Activated naive CD8-positive, alpha-beta T cell treated with anti-CD3 and anti-CD28 coated beads for 36 hours (primary cell): ENCODE measurements at places on chromosomes 5 and 9. TPM values are rescaled to one million over a fixed set of nuclear protein-coding genes. Genes with fewer than 3 reads are reported as not detected.

Gene CRB2
- total RNA-seq = 0.10 TPM

Gene GRPEL2
- total RNA-seq = 56.4 TPM

Gene C1QTNF2
- total RNA-seq = not detected

Gene ORM2
- total RNA-seq = not detected

Gene EPB41L4B
- total RNA-seq = 0.74 TPM

Gene FST
- 0.22 TPM for total RNA-seq

Gene TAF11L6
- not detected for total RNA-seq

- DNase-seq = no peak
Measured at GRCh38 chr9:38162332-38163211, 93.5 kb upstream of the SHB start.

DNA sequence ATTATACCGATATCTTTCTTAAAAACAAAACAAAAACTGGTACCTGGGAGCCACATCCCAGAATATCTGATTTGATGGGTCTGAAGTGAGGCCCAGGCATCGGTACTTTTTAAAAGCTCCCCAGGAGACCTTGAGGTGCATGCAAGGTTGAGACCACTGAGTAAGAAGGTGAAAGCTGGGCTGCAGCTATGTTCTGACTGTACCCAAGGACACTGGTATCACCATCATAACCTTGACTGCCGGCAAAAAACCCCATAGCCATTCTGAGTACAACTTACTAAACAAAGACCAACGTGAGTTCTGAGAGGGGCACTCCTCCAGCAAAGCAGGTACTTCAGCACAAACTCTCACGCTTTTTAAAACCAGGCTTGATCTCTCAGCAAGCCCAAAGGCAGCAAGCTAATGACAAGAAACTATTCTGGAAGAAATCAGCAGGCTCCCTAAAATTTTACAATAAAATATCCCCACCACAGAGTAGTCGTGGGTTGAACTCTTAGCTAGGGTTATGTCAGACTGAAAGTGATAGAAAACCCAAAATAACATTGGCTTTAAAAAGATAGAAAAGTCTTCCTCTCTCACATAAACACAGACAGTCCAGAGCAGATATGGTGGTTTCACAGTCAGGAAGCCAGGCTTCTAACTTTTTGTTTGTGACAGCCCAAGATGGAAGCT is 263.9 kb downstream of the SAXO1 start:
- no peak for DNase-seq

GRCh38 chr5:152514827-152515397 is 109.8 kb upstream of the NMUR2 start:
- no peak for DNase-seq

DNA sequence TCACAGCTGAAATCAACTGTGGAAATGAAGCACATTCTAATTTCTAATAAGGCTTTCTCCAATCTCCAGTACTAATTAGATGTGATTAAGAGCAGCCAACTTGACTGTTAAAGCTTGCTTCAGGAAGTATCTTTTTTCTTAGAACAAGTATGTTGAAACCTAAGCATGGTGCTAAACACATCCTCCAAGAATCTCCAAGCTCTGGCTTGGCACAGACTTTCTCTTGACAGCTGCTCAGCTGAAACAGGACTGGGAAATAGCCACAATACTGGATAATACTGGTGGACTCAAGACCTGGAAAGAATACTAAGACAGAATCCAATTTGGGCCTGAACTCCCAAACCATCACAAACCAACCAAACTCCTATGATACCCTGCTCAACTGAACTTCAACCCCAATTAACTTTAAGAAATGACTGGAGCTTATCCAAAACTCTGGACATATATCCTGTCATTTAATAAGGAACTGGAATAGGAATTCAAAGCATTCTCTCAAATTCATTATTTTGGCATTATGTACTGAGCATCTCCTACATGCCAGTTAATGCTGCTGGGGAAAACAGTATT is 16.2 kb downstream of the PRKAA1 start:
- no peak for DNase-seq

- no peak for DNase-seq
Measured at GRCh38 chr5:103356350-103357091, 98.0 kb downstream of the MACIR start.

- DNase-seq = no peak
Measured at GRCh38 chr5:89232139-89232603, 349.2 kb upstream of the MEF2C start.

GRCh38 chr5:142740474-142741242 is 29.5 kb upstream of the ARHGAP26 start:
- DNase-seq = no peak

- DNase-seq = no peak
Measured at GRCh38 chr9:33129886-33130881, 37.0 kb downstream of the B4GALT1 start.

GRCh38 chr5:14469551-14470377 is 111.8 kb upstream of the OTULINL start:
- no peak for DNase-seq
